ENCODE measurements at places on chromosomes 2 and 18. TPM values are rescaled to one million over a fixed set of nuclear protein-coding genes. Genes with fewer than 3 reads are reported as not detected.

GRCh38 chr2:207226671-207227061 is 60.9 kb upstream of the KLF7 start:
- no peak for DNase-seq

GRCh38 chr18:36693931-36694620 is 134.7 kb downstream of the TPGS2 start:
- no peak for DNase-seq

DNA sequence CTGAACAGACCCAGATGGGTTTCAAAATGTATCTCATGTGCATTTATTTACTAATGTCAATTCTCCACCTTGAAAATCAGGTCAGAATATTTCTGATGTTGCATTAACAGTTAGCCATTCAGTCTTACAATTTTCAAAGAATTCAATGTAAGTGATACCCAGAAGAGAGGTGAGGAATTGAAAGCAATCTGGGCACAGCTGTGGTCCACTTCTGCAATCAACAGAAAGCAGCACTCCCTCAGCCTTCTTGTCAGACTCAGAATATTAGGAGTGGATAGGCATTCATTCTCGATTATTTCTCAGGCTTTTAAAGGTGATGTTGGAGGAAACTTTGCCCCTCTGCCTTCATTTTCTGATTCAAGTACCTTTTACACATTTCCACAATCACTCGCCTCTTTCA is 15.7 kb downstream of the CCL20 start:
- no peak for DNase-seq

Gene GALNT1
- 60.7 TPM for total RNA-seq
